ENCODE measurements at places on chromosomes 2 and 18.

DNA sequence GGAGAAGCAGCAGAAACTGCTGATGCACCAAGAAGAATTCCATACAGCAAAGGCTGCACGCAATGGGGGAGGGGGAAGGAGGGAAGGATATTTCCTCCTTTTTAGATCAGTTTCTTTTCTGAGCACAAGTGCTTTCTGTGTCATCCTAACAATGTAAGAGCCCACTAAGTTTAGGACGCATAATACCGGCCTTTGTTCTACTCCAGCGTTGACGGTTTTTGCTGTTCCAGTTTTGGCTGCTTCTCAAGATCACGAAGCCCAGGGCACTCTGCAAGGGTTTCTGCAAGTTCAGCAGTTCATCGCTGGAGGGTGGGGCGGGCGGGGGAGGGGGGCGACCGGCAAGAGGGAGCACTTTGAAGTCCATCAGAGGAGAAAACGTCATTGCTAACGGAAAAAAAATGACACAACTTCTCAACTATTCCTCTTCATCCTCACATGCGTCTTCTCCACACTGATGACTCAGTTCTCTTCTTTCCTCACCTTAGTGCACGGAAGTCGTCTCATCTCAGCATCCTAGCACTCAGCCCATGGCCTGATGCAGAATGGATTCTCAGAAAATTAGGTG is 8.7 kb downstream of the FAM178B start:
- no peak for DNase-seq

GRCh38 chr2:29401994-29402393 is 286.8 kb downstream of the CLIP4 start:
- DNase-seq, result no peak

GRCh38 chr2:159728629-159729028 is 16.3 kb downstream of the MARCHF7 start:
- DNase-seq, result no peak

DNA sequence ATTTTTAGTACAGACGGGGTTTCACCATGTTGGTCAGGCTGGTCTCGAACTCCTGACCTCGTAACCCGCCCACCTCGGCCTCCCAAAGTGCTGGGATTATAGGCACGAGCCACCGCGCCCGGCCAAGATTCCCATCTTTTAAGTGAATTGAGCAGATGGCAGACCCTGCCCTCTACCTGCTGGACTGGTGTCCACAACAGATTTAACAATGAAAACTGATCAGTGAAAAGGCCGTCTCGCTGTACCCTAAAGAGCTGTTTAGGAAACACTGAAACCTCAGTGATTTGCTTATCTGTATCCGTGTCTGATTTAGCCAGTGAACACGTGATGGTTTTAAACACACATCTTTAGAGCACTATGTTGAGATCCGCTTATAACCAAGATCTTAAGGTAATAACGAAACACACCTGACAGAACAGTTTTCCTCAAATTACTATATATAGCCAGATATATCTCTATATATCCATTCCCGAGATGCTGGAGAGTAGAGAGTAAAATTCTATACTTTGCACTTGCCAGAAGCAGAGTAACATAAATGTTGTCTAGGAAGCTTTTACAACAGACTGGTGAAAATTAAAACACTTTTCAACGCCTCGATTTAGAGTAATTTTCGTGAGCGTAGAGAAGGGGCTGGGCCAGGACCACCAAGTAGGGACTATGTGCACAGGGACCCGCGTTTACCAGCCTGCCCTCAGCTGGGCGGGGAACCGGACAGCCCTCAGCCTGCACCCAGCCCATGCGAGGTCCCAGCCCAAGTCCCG is 594 bp downstream of the FAM161A start:
- DNase-seq, result no peak

GRCh38 chr2:222882484-222882928 is 21.7 kb downstream of the ACSL3 start:
- DNase-seq, result no peak

All from NCI-H1092 (cell line).